ENCODE measurements at places on chromosomes 13 and 19.

DNA sequence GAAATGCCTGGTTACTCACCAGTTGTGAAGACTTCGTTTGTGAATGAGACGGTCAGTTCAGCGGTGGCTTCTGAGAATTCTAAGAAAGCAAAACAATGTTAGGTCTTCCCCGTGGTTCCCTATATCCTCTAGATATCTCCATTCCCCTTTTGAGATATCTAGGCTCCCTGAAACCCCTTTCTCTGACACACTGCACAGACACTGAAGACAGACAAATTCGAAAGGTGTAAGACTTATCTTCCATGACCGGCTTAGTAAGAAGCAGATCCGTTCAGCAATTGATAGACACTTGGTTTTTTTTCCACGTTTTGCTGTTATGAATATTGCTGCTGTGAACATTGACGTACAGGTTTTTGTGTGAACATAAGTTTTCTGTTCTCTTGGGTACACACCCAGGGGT, 19.4 kb downstream of the GP6 start:
- no peak for DNase-seq

DNA sequence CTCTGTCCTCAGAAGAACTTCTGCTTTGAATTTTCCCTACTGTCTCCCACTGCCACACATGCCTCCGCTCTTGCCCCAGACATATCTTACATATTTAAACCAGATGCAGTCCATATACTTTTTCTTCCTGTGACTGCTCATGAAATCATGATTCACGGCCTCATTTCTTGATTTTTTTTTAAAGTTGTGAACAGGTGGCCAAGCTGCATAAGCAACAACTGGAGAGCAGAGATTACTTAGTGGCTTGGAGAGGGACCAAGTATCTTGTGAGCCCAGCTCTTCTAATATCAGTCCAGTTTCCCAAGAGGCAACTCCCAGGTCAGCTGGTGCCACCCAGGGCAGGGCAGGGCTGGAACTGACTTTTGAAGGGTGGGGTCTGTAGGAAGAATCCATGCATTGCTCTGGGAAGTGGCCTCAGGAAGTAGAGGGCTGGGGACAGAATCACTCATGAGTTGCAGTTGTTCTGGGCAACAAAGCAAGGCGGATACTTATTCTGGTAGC, 152.4 kb downstream of the LMO7 start:
- no peak for DNase-seq

DNA sequence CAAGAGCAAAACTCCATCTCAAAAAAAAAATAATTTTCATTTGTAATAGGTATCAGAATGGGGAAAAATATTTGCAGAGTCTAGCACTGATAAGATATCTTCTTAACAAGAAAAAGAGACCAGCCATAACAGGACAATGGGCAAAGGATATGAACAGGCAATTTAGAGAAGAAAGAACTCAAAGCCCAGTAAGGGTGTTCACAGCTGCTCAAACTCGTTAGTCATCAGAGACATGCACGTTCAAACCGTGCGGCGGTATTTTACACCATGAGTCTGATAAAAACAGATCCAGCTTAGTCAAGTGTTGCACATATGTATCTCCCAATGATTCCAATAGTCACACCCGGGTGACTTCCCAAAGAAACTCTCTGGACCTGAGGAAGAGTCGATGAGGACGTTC, 13.7 kb upstream of the NCCRP1 start:
- no peak for DNase-seq

- no peak for DNase-seq
Measured at GRCh38 chr13:98835156-98835555, 82.7 kb upstream of the SLC15A1 start.

- no peak for DNase-seq
Measured at GRCh38 chr19:681029-682019, 5.1 kb downstream of the FSTL3 start.

DNA sequence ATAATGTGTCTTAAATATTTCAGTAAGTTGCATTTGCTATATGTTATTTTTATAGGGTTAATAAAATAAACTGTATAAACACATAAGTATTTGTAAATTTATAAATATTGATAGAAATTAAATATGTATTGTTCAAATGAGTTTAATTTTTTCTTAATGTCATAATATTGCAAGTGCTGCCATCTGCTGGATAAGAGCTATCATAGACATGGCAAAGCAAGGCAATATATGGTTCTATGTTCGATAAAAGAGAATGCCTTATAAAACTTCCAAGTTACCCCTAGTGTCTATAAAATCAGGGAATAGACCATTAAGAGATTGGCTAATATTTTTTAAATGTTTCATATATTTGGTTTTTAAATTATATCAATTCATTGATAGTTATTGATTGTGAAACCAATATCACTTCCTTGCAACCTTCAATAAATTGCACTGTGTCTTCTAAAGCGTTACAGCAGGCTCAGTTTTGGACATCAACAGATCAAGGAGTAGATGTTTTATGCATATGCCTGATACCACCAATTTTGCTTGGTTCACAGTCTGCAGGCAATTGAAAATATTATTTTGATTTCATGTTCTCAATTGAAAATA, 29.0 kb upstream of the SLITRK6 start:
- DNase-seq = peak; percentile 1

- no peak for DNase-seq
Measured at GRCh38 chr13:57874530-57874929, 243.0 kb downstream of the PCDH17 start.

- peak; percentile 35 for DNase-seq
Measured at GRCh38 chr19:1725100-1726064, 27.9 kb upstream of the ONECUT3 start.

- DNase-seq = no peak
Measured at GRCh38 chr19:28990522-28990921, 222.4 kb downstream of the UQCRFS1 start.

- no peak for DNase-seq
Measured at GRCh38 chr13:113794086-113794485, 35.1 kb downstream of the TMEM255B start.

DNA sequence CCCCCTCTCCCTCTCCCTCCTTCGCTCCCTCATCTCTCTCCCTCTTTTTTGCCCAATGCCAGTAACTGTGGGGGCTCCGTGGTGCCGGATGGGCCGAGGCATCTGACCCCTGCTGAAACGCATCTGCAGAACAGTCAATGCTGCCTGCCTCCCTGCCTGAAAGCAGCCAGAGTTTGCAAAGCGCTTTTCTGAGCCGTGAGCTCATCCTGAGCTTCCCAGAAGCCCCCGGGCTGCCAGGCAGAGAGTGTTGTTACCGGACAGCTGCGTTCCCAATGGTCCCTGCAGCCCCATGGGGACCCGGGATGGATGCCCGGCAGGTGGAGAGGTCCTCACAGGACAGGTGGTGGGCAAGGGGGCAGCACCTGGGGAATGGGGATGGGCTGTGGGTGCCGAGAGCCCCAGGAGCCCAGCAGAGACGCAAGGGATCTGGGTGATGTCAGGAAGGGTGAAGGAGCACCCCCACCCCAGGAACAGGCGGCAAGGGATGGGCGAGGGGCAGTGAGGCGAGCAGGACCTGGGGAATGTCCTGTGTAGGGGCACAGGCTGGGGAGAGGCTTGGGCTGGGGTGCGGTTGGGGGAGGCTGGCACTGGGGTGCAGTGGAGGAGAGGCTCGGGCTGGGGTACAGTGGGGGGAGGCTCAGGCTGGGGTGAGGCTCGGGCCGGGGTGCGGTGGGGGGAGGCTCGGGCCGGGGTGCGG, 33.0 kb downstream of the GPX4 start:
- DNase-seq = no peak

- DNase-seq = no peak
Measured at GRCh38 chr13:60078226-60078625, 85.5 kb downstream of the DIAPH3 start.

DNA sequence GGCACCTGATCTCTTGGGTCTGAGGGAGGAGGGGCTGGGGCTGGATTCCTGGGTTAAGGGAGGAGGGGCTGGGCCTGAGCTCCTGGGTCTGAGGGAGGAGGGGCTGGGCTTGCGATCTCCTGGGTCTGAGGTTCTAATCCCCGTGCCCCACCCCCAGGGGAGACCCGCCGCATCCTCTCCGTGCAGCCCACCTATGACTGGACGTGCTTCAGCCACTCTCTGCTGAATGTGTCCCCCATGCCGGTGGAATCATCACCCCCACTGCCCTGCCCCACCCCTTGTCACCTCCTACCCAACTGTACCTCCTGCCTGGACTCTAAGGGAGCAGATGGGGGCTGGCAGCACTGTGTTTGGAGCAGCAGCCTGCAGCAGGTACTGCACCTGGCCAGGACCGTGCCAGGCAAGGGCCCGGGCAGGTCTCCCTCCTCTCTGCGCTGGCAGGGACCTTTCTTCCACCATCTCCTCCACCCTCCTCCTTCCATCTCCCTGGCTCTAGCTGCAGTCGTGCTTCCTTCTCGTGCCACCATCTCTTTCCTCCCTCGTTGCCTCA, 27.1 kb downstream of the CNFN start:
- no peak for DNase-seq

DNA sequence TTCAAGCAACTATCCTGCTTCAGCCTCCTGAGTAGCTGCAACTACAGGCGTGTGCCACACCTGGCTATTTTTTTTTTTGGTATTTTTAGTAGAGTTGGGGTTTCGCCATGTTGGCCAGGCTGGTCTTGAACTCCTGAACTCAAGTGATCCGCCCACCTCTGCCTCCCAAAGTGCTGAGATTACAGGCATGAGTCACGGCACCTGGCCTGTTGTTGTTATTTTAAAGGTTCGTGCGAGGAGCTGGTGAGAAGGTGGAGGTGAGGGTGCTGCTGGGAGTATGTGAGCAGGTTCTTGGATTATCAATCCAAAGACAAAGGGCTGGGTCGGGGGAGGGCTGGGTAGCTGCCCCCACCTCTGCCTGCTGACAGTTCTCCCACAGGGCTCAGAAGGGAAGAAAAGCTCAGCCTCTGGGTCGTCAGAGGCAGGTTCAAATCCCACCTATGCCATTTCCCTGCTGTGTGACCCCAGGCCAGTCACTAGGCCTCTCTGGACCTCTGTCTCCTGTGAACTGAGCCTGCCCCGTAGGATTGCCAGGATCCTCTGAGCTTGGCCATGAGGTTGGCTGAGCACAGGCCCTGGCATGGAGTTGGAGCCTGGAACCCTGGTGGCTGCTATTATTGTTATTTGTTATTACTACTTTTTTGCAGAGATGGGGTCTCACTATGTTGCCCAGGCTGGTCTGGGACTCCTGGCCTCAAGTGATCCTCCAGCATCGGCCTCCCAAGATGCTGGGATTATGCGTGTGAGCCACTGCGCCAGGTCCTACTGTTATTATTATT, 1.5 kb downstream of the CKM start:
- DNase-seq = no peak

GRCh38 chr13:38990693-38991092, at the start of gene STOML3:
Gene STOML3 (minus strand): TSS chr13:38990831. CDS start chr13:38990721, 110 bp downstream.
- no peak for DNase-seq

DNA sequence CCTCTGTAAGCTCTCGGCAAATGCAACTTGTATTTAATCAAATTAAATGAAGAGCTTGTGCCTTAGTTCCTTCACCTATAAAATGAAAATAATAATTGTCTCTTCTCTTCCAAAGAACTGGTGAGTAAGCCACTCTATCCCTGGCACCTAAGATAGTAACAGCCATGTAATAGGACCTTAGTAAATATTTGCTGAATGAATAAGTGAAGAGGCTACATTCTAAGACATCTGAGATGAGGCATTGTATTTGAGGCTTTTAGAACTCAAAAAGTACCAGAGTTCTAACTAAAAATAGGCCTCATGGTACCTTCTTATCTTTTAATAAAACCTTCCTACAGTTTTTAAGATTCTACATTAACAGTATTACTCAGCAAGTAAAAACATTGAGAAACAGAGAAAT, 17.3 kb upstream of the DCLK1 start:
- no peak for DNase-seq
